Common myeloid progenitor, CD34-positive (primary cell): ENCODE measurements at places on chromosomes 3 and 15.

- DNase-seq = no peak
Measured at GRCh38 chr3:24154013-24154695, 209.1 kb downstream of the NR1D2 start.

GRCh38 chr3:71219744-71220638 lies 363.5 kb downstream of the FOXP1 start:
- DNase-seq = no peak

DNA sequence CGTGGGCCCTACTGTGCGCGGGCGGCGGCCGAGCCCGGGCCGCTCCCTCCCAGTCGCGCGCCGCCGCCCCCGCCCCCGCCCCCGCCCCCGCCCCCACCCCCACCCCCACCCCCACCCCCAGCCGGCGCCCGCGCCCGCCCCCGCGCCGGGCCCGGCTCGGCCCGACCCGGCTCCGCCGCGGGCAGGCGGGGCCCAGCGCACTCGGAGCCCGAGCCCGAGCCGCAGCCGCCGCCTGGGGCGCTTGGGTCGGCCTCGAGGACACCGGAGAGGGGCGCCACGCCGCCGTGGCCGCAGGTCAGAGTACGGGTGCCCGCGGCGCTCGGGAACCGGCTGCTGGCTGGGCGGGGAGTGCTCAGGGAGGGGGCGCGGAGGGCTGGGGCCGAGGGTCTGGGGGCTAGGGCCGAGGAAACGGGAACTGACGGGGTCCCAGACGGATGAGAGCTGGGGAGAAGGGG lies 1.1 kb upstream of the PPARG start:
- no peak for DNase-seq

GRCh38 chr3:140391061-140391460 lies 286.8 kb upstream of the TRIM42 start:
- no peak for DNase-seq

DNA sequence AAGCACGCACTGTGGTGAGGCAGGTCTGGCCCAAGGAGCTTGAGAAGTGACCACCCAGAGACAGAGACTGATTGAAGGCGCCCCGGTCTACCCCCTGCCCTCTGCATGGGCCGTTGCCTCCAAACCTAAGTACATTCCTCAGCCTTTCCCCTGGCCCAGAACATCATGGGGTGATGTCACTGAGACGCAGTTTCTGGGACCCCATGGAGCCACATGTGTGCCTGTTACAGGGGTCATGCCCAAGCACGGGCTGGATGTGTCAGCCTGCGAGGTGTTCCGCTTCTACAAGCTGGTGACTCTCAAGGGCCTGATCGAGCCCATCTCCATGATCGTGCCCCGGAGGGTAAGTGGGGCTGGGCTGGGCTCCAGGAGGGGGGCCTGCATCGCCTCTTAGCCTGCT lies 102.2 kb downstream of the ANP32A start:
- no peak for DNase-seq
